Neuronal stem cell (in vitro differentiated cells): ENCODE measurements at places on chromosomes 7 and 10.

DNA sequence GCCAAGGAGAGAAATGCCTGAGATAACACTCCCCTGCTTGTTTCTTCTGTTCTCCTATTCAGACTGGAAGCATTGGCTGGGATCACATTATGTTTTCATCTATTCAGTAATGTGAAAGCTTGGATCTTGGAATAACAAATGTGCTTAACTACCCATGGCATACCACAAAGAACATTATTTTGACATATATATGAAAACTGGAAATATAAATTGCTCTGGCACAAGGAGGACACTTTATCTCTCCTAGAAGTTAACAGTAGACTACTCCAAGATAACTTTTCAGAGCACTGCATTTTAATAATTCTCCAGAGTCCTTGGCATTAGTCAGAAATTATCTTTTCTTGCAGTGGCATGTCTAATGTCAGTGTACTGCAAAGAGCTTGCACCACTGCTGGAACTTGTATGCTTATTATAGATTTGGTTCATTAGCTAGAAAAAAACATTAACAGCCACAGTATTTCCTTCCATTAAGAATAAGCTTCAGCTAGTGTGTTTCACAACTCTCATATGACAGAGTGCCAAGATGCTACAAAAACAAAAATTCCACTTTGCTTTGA lies 169.3 kb upstream of the LRRN3 start:
- no peak for DNase-seq

- no peak for DNase-seq
Measured at GRCh38 chr10:101261702-101262101, 32.4 kb upstream of the LBX1 start.

- DNase-seq: no peak
Measured at GRCh38 chr7:155878674-155879073, 66.4 kb upstream of the SHH start.

DNA sequence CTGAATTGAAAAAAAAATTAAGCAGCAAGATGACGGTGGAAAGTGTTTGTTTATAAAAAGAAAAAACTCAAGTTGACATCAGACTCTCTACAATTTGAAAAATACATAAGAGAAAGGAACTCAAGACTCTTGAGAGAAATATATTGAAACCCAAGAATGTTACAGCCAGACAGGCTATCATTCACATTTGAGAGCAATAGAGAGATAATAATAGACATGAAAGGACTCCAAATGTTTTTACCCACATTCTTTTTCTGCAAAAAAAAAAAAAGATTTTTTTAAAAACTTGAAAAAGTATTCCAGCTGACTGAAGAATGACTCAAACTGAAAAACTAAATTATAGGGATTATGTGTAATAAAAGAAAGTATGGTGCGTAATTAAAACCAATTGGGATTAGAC lies 532.4 kb downstream of the INHBA start:
- DNase-seq: no peak

DNA sequence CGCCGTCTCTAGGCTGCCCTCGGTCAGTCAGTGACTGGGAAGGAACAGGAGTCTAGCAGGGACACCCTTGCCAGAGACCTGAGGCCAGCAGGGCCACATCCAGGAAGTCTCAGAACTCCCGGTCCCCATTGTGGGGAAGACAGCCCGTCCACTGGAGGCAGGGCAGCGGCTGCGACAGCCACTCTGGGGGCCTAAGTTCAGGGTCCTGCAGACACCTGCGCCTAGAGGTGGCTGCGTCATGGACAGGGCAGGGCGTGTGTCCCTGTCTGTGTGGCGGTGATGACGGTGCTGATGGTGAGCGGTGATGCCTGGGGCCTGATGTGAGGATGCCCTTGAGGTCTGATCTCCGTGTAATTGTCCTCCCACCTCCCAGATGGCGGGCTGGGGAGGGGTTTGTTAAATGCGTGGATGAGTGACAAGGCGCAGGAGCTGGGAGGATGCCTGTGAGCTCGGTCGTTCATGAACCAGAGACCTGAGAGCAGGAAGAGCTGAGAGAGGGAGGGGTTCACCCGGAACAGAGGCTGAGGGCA lies 537.9 kb upstream of the FOXK1 start:
- no peak for DNase-seq

DNA sequence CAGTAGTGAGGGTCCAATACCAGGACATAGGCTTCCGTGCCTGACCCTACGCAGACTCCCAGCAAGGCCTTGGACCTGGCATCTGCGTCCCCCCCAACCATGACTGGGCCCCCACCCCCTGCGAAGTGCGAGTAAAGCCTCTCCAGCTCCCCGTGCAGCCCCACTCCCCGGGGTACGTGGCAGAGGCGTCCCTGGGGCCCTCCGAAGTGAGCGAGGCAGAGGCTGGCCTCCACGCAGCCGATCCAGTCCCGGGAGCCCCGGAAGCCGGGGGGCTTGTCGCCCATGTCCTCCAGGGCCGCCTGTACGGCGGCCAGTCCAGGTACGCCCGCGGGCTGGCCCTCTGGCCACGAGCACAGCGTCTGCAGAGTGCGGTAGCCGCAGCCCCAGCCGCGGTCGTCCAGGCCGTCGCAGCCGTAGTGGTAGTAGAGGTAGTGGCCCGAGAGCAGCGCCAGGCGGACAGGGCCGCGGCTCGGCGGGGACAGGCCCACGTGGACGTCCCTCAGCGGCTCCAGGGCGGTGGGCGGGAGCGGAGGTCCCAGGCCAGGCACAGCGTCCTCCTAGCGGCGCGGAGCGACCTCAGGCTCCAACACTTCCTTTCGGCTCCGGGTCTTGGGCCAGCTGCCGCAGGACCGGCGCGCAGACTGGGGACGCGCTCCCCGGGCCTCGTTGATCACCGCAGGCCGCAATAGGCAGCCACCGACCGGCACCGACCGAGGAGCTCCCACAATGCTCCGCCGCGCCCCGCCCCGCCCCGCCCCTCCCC lies at the start of gene UFSP1:
UFSP1 (minus strand) TSS at position 728 of the 763 bp plus-strand sequence; CDS start at position 284, 444 bp downstream.
- no peak for DNase-seq

DNA sequence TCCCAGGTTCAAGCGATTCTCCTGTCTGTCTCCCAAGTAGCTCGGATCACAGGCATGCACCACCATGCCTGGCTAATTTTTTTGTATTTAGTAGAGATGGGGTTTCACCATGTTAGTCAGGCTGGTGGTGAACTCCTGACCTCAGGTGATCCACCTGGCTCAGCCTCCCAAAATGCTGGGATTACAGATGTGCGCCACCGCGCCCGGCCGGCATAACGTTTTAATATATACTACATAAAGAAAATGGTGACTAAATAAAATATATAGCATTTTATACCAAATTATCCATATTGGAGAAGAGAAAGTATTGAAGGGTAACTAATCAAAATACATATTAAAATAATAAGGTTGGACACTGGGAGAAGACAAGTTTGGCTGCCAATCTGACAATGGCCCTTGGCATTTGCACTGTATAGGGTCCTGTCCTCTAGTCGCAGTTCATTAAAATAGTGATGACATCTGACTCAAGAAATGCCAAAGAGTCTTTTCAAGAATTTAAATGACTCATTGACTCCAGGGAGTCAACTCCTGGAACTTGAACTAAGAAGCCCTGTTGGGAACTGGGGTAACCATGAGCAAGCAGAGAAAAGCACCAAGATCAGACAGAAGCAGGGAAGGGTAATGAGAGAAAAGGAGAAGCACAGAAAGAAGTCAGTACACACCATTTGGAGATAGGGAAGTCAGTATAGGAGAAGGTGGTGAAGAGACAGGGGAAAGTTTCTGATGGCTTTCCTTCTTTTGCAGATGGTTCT lies 91.1 kb downstream of the CH25H start:
- DNase-seq: no peak

DNA sequence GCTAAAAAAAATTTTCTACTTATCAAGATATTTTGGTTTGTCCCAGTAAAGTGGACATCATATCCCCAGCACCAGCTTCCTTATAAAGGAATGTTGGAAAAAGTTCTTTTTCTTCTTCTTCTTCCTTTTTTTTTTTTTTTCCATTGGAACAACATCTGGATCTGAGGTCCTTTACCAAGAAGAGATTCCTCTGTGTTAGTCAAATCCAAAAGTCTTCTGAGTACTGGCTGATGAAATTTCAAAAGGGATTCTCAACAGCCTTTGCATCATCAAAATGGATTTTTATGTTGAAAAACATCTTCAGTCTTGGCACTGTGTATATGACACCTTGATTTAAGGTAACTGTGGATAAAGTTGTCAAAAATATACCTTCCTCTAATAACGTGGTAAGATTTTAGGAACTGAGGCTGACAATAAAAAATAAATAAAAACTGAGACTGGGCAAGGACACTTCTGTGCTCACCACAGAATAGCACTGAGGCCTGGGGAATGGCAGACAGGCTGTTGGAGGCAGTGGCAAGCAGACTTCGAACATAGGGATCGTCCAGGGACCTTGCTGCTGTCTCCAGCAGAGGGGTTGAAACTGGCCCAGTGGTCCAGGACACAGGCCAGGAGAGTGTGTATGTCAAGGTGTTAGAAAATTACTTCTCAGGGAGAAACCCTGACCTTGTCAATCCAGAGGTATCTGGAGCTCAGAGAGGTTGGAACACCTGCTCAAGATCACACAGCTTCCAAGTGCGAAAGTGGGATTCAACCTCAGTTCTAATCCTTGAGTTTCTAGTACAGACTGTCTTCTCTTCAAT lies 130.4 kb downstream of the PTPN20 start:
- no peak for DNase-seq

DNA sequence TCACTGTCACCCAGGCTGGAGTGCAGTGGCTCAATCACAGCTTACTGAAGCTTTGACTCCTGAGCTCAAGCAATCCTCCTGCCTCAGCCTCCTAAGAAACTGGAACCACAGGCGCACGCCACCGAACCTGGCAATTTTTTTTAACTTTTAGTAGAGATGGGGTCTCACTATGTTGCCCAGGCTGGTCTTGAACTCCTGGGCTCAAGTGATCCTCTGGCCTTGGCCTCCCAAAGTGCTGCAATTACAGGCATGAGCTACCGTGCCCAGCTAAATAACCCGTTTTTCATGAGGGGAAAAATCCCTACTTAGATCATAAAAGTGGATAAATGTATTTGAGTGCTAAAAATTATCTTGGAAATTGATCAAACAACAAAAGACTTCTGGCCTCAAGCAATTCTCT lies 200.5 kb upstream of the IMMP2L start:
- no peak for DNase-seq

DNA sequence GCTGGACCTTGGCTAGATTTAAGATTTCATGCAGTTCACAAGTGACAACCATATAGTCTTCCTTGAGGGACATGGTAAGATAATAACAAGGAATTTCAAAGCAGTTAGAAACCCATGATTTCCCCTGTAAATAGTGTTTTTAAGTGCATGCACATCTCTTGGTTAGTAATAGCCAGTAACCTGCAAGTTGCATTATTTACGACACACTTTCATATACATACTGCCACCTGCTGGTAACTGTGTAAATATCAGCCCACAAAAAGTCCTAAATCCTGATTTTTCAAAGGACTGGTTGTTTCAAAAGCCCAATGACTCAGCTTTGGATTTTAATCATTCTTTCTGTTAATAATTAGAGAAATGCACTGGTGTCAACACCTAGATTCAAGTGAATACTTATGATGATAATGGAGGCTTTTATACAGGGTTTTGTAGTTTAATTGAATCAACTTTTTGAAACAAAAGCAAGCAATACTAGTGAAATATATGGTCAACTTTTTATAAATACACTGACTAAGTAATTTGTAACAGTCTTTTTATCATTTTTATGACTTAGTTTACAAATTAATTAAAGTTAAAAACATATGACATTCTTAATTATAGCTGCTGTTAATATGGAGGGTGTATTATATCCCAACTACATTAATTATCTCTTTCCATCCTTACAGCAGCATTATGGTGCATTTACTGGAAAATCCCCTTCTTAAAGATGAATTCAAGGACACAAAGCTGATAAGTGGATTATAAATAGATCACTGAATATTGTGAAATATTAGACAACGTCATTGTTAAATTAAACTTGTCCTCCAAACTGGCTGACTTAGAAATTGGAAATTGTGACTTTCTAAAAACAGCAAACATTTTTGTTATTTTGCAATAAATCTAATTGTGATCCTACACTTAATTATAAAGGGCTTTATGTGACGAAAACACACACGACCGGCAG lies 367.7 kb upstream of the SEMA3D start:
- peak; percentile 50 for DNase-seq

GRCh38 chr10:8275911-8276310 lies 221.4 kb downstream of the GATA3 start:
- DNase-seq: no peak

DNA sequence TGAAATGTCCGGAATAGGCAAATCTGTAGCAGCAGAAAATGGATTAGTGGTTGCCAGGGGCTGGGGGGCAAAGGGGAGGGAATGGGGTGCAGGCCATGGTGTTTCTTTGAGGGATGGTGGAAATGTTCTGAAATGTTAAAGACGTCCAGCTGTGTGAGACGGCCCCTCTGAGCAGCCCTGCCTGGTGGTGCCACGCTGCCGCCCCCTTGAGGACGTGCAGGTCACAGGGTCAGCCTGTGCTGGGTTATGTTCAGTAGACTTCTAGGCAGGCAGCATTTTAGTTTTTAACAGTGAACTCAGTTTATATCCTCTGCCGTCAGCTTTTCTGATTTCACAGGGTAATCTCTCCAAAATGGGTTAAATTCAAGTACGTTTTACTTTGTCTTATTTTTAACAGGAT lies 9.4 kb downstream of the NUB1 start:
- DNase-seq: no peak

DNA sequence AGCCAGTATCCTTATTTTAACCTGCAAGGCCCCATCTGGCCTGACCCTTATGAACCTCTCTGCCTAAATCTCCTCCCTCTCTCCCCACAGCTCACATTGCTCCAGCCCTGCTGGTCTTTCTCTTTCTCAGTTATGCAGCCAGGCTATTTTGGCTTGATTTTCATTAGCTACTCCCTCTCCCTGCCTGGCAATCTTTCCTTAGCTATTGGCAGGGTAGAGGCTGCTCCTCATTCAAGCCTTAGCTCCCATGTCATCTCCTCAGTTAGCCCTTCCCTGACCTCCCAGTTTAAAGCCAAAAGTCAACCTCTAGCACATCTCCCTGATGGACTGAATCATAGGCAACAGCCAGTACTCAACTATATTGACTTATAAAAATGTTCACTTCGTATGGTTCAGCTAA lies 214.4 kb upstream of the CELF2 start:
- no peak for DNase-seq

DNA sequence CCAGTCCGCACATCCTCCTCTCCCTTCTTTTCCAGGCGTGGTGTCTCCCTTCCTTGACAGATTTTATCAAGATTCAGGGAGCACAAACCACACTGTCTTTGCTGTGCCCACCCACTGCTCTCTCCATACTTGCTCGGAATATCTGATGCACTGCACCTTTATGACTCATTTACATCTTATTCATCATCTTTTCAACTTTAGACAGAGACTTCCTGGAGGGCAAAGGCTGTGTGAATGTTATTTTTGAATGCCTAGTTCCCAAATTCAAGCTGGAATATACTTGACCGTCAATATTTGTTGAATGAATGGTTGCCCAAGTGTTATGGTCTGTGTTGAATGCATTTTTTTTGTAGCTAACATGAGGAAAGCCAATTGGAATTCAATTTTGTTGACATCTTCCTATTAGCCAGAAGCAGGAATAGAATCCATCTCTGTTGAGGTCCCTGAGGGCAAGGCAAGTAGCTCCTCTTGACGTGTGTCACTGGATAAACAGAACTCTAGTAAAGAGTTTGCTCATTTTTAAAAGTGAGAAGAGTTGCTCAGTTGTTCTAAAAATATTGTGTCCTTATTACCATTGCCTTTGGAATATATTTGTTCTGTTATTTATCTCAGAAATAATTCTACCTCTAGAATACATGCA lies 95.0 kb downstream of the KLF6 start:
- DNase-seq: no peak
